ENCODE measurements at places on chromosomes 16 and 17.
A peak's percentile ranks its signal among the peaks of the same experiment; 100 is the strongest.

GRCh38 chr17:73436954-73437353 lies 125.2 kb upstream of the CDC42EP4 start:
- no peak for DNase-seq

GRCh38 chr17:82438401-82439193 lies 12.0 kb downstream of the CYBC1 start:
- DNase-seq: no peak

DNA sequence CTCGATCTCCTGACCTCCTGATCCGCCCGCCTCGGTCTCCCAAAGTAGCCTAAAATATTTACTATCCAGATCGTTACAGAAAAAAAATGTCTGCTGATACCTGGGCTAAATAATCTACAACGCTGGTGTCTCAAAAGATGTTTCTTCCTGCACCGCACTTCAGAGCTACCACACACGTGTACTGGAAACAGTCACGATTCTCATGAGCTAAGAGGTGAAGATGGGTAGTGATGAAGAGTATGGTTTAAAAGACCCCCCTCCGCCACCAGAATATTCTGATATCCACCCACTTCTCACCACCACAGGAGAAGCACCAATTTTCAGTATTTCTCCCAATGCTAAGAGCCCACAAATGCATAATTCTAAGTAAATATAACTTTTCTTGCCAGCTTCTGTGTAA lies 50.2 kb downstream of the SMG6 start:
- DNase-seq: no peak

GRCh38 chr17:45276031-45276430 lies 14.1 kb upstream of the SPATA32 start:
- DNase-seq: no peak

- DNase-seq: no peak
Measured at GRCh38 chr17:3335876-3336275, 37.7 kb upstream of the OR3A1 start.

DNA sequence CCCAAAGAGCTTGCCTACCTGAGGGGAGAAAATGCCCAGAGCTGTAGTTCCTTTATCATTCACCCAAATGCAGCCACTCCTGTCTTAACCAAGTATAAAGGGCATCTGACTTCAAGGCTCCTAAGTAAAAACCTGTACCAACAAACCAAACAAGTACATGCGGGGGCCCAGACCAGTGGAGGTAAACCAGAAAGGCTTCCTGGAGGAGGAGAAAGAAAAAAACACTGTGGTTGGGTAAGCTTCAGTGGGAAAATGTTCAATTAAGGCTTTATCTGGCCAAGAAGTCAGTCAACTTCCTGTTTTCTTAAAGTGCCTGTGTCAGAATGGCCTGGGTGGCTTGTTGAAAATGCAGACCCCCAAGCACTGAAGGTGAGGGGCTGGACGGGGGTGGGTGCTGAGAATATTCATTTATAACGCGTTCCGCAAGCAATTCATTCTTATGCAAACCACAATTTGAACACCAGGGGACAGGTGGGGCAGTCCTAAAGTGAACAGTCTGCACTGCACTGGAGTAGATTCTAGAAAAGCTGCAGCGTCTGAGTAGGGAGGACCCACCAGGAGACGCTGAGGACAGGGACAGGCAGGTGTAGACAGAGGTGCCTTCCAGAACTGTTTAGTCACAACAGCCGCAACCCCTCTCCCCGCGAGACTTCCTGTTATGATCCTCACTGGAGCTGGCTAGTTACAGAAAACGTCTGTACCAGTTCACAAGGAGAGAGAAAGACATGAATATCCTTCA lies 467.1 kb downstream of the SOX9 start:
- DNase-seq: peak; percentile 59

- no peak for DNase-seq
Measured at GRCh38 chr16:14641926-14642325, 9.2 kb downstream of the BFAR start.
